ENCODE measurements at places on chromosomes 3 and 15.
A peak's percentile ranks its signal among the peaks of the same experiment; 100 is the strongest.

GRCh38 chr3:65633018-65633638 is 405.6 kb downstream of the MAGI1 start:
- DNase-seq, result no peak

DNA sequence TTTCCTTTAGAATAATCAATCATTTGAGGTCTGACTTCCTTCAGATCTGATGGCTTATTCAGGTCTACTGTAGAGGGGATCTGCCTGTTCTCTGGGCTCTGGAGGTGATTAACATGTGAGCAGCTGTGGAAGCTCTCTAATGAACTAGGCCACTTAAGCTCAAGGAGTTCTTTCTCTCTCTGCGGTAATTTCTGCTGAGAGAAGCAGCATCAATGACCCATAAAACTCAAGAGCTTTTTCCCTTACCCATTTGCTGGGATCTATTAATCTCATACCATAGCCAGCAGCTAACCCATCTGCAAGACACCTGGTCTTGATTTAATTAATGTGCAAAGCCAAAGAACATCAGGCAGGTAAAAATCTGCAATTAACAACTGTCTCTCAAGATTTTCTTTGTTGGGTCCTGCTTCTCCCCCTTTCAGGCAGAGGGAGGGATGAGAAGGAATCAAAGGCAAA is 73.2 kb upstream of the DLG1 start:
- peak; percentile 50 for DNase-seq

- no peak for DNase-seq
These were observed 21.9 kb downstream of the SLCO2A1 start for GRCh38 chr3:134007819-134008218.

GRCh38 chr15:31263751-31264558 is 62.7 kb upstream of the KLF13 start:
- no peak for DNase-seq

DNA sequence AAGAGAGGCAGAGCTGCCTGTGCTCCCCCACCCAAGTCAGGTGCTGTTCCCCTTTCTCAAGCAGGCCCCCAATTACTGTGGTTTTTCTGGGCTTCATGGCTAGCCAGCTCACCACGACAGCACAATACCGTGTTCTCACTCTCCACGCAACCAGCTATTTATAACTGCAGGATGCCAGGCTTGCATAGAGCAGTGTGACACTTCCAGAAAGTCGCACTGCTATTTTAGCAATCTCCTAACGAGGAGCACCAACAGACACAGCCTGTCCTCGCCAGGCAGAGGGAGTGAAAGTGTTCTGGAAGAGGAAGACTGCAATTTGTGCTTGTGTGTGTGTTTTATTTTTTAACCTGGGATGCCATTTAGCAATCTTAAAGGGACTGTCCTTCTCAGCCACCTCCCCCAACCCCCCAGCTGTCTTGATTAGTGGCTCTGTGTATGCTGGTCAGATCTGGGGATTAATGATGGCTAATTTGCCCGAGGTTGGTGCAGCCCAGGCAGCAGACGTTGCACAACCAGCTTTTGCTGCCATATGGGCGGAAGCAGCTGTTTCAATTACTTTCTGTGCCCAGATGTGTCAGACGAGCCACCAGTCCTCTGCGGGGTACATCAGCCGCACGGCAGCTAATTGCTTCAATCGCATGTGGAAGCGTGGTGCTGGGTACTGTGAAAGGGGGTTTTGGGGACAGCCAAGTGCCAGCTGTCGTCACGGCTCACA is 268.0 kb upstream of the ARRDC4 start:
- DNase-seq, result no peak

All from SW480 (cell line).